Body of pancreas (tissue), 4 donors: ENCODE measurements at places on chromosomes 4 and X. TPM values are rescaled to one million over a fixed set of nuclear protein-coding genes. Genes with fewer than 3 reads are reported as not detected.

DNA sequence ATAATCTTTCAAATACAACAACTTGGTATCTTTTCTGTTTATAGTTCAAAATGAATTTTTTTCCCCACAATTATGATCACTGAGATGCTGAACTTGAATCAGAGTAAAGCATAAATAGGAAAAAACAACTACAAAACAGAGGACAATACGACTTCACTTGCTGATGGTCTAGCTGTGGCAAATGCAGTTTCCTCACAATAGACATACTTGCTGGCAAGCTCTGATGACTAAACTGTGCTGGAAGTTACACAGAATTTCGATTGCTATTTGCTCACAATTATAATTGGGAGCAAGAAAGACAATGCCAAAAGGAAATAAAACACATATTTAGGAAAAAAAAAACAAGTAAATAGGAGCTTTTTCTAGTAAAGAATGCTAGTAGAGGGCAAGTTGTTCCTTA is 14.7 kb downstream of the VEGFC start:
- H3K27me3 ChIP-seq = no peaks in the 10 kb centered on the region
- no peak overlapping the region for H3K4me3 ChIP-seq
- no peak for DNase-seq
- no peaks in the 10 kb centered on the region for H3K36me3 ChIP-seq
- no peaks in the 10 kb centered on the region for H3K4me1 ChIP-seq

DNA sequence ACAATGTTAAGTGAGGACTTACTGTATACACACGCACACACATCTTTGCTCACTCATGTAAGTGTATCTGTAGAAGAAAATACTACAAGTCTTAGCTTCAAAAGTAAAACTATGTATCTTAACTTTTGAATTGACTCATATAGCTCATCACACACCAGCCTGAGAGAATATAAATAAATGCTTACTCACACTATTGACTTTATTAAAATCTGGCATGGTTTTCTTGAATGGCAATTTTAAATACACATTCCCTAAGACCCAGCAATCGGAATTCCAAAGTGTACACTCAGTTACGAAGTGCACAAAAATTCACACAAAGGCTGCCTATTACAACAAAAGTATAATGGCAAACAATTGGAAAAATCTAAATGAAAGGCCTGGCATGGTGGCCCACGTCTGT is 2.0 kb downstream of the ERCC6L start:
- DNase-seq = no peak
- no peak overlapping the region for H3K27ac ChIP-seq
- no peaks in the 10 kb centered on the region for H3K36me3 ChIP-seq
- no peaks in the 10 kb centered on the region for H3K27me3 ChIP-seq

GRCh38 chrX:130482871-130483270 is 81.1 kb downstream of the RBMX2 start:
- H3K4me3 ChIP-seq = no peak overlapping the region
- no peak for DNase-seq
- peaks cover 6% of the 10 kb centered on the region for H3K4me1 ChIP-seq
- H3K27me3 ChIP-seq = no peaks in the 10 kb centered on the region
- H3K36me3 ChIP-seq = no peaks in the 10 kb centered on the region

DOK7 gene
- total RNA-seq = 7.0 TPM

AWAT2 gene
- total RNA-seq = not detected

GRCh38 chr4:86942185-86942666 is 7.4 kb downstream of the AFF1 start:
- no peak for DNase-seq
- H3K27ac ChIP-seq = peak overlapping the region; percentile 72
- H3K4me1 ChIP-seq = peaks cover 81% of the 10 kb centered on the region
- no peaks in the 10 kb centered on the region for H3K36me3 ChIP-seq
